ENCODE measurements at places on chromosomes 7 and 10. TPM values are rescaled to one million over a fixed set of nuclear protein-coding genes. Genes with fewer than 3 reads are reported as not detected.
A peak's percentile ranks its signal among the peaks of the same experiment; 100 is the strongest.

Gene PIK3CG
- total RNA-seq = 10.1 TPM

Gene UCMA
- 0.91 TPM for total RNA-seq

Gene KCNH2
- 1.7 TPM for total RNA-seq

- peaks cover 18% of the 10 kb centered on the region for H3K4me1 ChIP-seq
- no peak overlapping the region for H3K27ac ChIP-seq
- no peaks in the 10 kb centered on the region for H3K36me3 ChIP-seq
- H3K27me3 ChIP-seq = no peaks in the 10 kb centered on the region
These were observed 38.9 kb downstream of the PARD3 start for GRCh38 chr10:34776090-34776690.

- H3K27me3 ChIP-seq = peaks cover 4% of the 10 kb centered on the region
- H3K4me3 ChIP-seq = no peak overlapping the region
- DNase-seq = no peak
- H3K36me3 ChIP-seq = no peaks in the 10 kb centered on the region
- no peaks in the 10 kb centered on the region for H3K4me1 ChIP-seq
These were observed 105.6 kb downstream of the BUB3 start for GRCh38 chr10:123259791-123260190.

DNA sequence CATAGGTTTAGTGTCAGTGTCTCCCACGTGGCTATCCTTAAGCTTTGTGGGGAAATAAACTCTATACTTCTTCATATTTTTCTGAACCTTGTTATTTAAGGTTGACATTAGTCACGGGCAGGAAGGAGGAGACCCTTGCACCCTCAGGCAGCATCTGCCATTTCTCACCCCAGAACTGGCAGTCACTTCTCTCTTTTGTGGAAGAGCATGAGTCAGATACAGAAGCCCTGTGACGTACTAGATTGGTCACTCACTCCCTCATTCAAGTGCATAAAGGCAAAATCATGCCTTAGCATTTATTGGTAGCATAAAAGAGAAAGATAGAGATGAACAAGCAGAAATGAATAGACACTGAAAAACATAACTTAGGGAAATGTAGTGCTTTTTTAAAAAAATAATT is 206.0 kb upstream of the MDFIC start:
- no peaks in the 10 kb centered on the region for H3K4me1 ChIP-seq
- no peak for DNase-seq
- H3K4me3 ChIP-seq = no peak overlapping the region

- no peaks in the 10 kb centered on the region for H3K36me3 ChIP-seq
- no peak overlapping the region for H3K4me3 ChIP-seq
- H3K27ac ChIP-seq = peak overlapping the region; percentile 82
- H3K27me3 ChIP-seq = no peaks in the 10 kb centered on the region
- peaks cover 10% of the 10 kb centered on the region for H3K4me1 ChIP-seq
- peak; percentile 44 for DNase-seq
These were observed 1.8 kb upstream of the MICALL2 start for GRCh38 chr7:1460821-1461645.

DNA sequence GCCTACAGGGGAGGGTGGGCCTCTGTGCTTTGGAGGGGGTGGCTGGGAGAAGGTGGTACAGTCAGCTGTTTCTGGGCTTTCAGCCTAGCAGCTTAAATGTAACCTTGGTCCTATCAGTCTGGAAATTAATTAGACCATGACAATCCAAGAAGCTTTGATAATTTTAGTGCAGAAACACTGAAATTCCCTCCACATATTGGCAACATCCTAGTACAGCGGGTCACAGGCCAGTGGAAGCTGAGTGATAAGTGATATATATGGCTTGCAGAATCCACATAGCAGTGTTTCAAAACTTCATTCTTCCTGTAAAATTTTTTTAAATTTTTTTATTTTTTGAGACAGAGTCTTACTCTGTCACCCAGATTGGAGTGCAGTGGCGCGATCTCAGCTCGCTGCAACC is 212.6 kb downstream of the TYW1 start:
- H3K4me1 ChIP-seq = no peaks in the 10 kb centered on the region
- peaks cover 2% of the 10 kb centered on the region for H3K36me3 ChIP-seq
- H3K27ac ChIP-seq = no peak overlapping the region
- no peak overlapping the region for H3K4me3 ChIP-seq
- H3K27me3 ChIP-seq = no peaks in the 10 kb centered on the region

DNA sequence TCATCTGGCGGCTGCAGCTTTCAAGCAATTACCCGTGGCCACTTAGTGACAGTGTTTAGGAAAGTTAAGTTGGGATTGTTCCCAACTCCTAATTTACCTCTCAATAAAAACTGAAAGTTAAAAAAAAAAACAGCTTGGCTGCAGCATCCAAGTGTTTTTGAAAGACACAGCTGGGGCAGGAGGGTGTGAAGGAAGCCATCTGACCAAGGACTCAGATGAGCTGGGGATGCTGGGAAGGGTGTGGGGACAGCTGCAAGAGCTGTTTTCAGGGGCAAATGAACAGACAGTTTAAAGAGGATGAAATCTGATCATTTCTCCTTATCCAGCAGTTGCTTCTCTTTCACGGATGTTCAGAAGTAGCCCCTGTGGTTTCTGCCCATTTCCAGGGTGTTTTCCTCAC is 129.2 kb upstream of the CDCA7L start:
- H3K27ac ChIP-seq = no peak overlapping the region
- no peaks in the 10 kb centered on the region for H3K36me3 ChIP-seq
- DNase-seq = no peak
- no peak overlapping the region for H3K4me3 ChIP-seq
- peaks cover 24% of the 10 kb centered on the region for H3K27me3 ChIP-seq
- no peaks in the 10 kb centered on the region for H3K4me1 ChIP-seq

GRCh38 chr7:121343302-121343701 is 14.5 kb downstream of the WNT16 start:
- H3K27ac ChIP-seq = no peak overlapping the region
- H3K4me1 ChIP-seq = no peaks in the 10 kb centered on the region
- H3K4me3 ChIP-seq = no peak overlapping the region
- no peaks in the 10 kb centered on the region for H3K27me3 ChIP-seq

- H3K4me3 ChIP-seq = no peak overlapping the region
- peaks cover 14% of the 10 kb centered on the region for H3K4me1 ChIP-seq
- no peak for DNase-seq
These were observed 66.7 kb downstream of the SORCS3 start for GRCh38 chr10:104707602-104708459.

DNA sequence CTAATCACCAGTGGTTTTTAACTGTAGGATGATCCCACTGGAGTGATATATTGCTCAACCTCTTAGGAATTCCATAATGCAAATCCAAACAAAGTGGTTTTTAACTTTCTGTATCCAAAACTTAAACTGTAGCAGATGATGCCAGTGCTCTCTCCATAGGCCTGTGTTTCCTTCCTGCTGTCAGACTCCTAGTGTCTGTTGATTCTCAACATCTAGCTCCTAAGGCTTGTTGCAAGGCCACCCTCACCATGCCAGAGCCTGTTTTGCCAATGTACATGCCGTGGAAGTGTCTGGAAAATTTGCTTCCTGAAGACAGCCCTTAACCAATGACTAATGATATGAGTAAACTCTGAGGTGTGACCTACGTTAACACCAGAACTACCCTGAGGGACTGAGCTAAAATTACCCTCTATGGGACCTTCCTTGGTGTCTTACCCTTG is 39.3 kb downstream of the C1GALT1 start:
- H3K36me3 ChIP-seq = peaks cover 4% of the 10 kb centered on the region
- H3K27me3 ChIP-seq = no peaks in the 10 kb centered on the region
- no peaks in the 10 kb centered on the region for H3K4me1 ChIP-seq
- H3K27ac ChIP-seq = no peak overlapping the region
- DNase-seq = no peak

DNA sequence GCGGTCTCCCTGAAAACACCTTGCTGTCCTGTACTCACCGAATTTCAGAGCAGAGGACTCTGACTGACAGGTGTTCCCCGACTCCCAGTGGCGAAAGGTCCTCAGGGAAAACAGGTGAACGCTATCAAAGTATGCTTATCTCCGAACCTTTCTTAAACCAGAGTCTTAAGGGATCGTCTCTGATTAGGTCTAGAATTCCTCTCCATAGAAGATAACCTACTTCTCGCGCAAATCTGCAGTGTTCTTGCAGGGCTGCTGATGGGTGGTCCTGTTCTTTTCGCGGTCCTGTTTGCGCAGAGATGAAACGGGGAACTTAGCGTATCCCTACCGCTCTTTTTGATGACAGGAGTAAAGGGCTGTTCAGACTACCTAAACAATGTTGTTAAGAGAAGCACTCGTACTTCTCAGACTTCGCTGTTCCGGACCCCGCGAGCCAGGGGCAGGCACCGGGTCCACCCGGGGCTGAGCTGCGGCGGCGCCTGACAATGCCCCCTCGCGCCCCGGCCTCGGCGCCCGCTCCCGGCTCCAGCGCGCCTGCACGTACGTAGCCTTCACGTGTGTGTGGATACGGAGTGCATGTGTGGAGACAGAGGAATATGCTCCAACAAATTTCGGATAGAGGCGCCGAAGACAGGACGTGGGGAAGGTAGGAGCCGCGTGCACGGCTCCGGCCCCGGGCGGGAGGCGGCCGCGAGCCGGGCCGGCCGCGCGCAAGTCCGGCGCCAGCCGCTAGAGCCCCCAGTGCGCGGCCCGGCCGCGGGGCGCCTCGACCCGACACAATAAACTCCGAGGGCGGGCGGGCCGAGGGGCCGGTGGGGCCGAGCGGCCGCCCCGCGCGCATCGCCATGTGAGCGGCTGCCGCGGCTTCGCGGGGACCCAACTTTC is 766 bp upstream of the ZMYND11 start:
- no peaks in the 10 kb centered on the region for H3K27me3 ChIP-seq
- peaks cover 4% of the 10 kb centered on the region for H3K4me1 ChIP-seq
- H3K27ac ChIP-seq = peak overlapping the region; percentile 96
- H3K36me3 ChIP-seq = no peaks in the 10 kb centered on the region
- H3K4me3 ChIP-seq = peak overlapping the region; percentile 88

DNA sequence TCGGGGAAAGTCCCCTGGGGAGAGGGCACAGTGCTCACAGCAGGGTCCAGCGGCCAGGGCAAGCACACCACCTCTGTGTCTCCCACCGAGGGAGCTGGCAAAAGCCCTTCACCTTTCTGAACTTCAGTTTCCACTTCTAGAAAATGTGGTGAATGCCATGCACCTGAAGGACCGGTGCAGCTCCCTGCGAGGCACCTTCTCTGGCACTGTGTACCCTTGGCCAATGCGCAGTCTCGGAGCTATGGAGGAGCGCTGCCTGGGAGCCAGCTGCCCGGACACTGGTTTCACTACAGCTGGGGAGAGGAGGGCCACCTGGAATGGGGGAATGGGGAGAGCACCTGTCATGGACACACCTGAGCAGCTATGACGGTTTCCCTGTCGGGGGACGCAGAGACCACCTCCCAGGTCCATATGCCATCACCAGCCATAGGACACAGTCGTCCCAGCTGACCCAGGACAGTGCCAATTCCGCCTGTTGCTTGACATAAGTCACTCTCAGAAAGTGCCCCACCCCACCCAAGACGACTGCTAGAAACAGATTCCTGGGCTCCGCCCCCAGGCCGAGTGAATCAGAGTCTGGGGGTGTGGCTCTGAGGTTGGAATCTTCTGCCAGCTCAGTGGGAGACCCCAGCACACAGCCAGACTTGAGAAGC is 16.8 kb downstream of the RASGEF1A start:
- H3K27ac ChIP-seq = no peak overlapping the region
- H3K4me1 ChIP-seq = no peaks in the 10 kb centered on the region
- no peak for DNase-seq
- H3K27me3 ChIP-seq = no peaks in the 10 kb centered on the region
- H3K4me3 ChIP-seq = no peak overlapping the region

GRCh38 chr10:103762916-103763315 is 92.5 kb downstream of the SH3PXD2A start:
- H3K4me1 ChIP-seq = peaks cover 60% of the 10 kb centered on the region
- no peak overlapping the region for H3K4me3 ChIP-seq
- H3K36me3 ChIP-seq = peaks cover 12% of the 10 kb centered on the region
- no peaks in the 10 kb centered on the region for H3K27me3 ChIP-seq
- DNase-seq = no peak
- peak overlapping the region; percentile 43 for H3K27ac ChIP-seq

DNA sequence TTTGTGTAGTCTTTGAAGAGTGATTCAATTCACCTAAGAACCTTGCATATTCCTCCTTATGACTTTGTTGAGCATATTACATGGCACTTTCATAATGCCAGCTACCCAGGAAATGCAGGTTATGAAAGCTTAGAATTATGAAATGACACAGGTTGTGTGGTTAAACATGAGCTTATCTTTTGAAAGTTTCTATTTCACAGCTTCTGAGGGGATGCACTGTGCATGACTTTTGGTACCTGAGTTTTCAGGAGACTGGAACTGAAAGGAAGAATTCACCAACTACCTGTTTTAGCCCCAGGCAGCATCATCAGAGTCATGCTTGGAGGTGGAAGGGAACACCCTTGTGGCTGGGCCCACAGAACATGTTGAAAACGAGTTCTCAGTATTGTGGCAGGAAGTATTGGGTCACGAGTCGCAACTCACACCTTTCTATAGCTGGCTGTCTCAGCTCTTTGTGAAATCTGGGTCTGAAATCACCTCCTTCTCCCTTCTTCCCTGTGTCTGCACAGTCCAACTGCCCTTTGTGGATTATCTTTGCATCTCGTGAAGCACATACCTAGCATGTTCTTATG is 228.2 kb downstream of the PTEN start:
- H3K4me1 ChIP-seq = peaks cover 7% of the 10 kb centered on the region
- no peak overlapping the region for H3K4me3 ChIP-seq
- no peak overlapping the region for H3K27ac ChIP-seq
- no peaks in the 10 kb centered on the region for H3K27me3 ChIP-seq

- no peaks in the 10 kb centered on the region for H3K4me1 ChIP-seq
- no peak overlapping the region for H3K4me3 ChIP-seq
- no peak overlapping the region for H3K27ac ChIP-seq
- H3K27me3 ChIP-seq = no peaks in the 10 kb centered on the region
These were observed 51.2 kb downstream of the DPCD start for GRCh38 chr10:101639141-101639900.

- H3K27me3 ChIP-seq = no peaks in the 10 kb centered on the region
- peaks cover 45% of the 10 kb centered on the region for H3K4me1 ChIP-seq
- H3K4me3 ChIP-seq = no peak overlapping the region
- H3K27ac ChIP-seq = no peak overlapping the region
These were observed 244.8 kb downstream of the BICC1 start for GRCh38 chr10:58757352-58758065.

GRCh38 chr10:71837098-71837827 is 13.8 kb downstream of the PSAP start:
- H3K4me3 ChIP-seq = no peak overlapping the region
- H3K36me3 ChIP-seq = peaks cover 12% of the 10 kb centered on the region
- peaks cover 13% of the 10 kb centered on the region for H3K4me1 ChIP-seq

DNA sequence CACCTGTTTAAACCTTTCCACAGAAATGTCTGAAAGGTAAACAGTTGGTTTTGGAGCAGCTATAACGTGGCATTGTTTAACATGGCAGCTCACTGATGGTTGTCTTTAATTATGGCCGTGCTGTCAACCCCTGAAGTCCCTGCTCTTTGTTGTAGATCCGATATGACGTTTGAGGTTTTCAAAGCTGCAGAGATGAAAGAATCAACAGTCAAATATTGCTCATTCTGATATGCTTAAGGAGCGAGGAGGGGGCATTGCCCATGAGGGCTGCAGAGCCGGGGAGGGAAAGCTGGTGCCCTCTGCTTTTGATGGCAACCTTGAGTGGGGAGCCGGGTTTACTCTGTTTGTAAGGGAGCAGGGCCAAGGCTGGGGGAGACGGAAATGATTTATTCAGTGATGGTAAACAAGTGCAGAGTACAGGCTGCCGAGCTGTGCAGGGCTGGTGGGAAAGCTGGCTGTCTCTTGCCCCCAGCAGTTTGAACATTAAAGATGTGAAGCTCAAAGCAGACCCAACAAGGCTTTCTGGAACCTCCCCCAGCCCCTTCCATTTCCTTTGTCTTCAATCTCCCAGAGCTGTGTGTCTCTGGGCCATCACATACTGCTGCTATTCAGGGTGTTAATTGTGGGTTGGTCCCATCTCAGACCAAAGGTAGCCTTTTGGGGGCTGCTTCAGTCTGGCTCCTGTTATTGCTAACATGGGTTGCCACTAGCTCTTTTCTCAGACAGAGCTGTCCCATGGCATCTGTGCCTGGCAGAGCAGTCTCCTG is 345.5 kb downstream of the LRMDA start:
- H3K4me3 ChIP-seq = no peak overlapping the region
- DNase-seq = peak; percentile 38
- no peaks in the 10 kb centered on the region for H3K4me1 ChIP-seq
- H3K27me3 ChIP-seq = no peaks in the 10 kb centered on the region
- no peaks in the 10 kb centered on the region for H3K36me3 ChIP-seq
- H3K27ac ChIP-seq = no peak overlapping the region

Data from lung (tissue), 17 donors.